ENCODE measurements at places on chromosomes 13 and 19.

DNA sequence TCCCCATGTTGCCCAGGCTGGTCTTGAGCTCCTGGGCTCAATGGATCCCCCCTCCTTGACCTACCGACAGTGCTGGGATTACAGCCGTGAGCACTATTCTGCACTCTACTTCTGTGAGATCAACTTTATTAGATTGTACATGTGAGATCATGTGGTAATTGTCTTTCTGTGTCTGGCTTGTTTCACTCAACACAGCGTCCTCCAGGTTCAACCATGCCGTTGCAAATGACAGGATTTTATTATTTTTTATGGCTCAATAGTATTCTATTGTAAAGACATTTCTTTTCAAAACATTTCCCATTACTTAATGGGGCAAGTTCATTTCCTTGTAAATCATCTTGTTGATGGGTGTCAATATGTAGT lies 1.5 kb upstream of the OBI1 start:
- DNase-seq, result no peak

DNA sequence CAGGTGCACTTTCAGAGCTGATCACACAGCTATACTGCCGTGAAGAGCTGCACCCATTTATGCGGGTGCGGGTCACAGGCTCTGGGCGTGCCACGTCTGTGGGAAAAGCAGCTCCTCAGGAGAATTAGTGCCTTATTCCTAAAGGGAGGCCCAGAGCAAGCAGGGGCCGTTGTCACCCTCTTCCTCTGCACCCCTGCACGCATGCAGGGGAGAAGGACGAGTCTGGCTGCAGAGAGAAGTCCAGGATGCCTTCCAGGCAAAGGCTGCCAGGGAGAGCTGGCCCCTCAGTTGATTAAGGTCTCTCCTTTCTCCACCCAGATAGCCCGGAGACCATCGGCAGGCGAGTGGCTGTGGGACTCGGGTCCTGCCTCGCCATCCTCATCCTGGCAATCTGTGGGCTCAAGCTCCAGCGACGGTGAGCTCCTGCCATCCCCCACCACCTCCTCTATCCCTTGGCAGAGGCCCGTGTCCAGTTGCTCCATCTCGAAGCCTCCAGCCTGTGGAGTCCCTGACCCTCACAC lies 3.1 kb upstream of the FFAR1 start:
- DNase-seq, result no peak

GRCh38 chr19:46902402-46902766 lies 41.6 kb downstream of the ARHGAP35 start:
- DNase-seq, result no peak

DNA sequence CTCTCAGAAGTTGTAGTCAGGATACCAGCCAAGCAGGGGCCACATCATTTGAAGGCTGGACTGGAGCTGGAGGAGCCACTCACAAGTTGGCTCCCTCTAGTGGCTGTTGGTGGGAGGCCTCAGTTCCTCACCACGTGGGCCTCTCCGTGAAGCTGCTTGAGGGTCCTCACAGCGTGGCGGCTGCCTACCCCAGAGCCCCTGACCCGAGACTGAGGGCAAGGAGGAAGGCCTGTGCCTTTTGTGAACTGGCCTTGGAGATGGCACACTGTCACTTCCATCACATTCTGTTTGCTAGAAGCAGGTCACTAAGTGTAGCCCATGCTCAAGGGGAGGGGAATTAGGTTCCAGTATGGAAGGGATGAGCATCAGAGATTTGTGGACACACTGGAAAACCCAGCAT lies 14.6 kb downstream of the GNA11 start:
- DNase-seq, result peak; percentile 60

GRCh38 chr19:55549500-55550320 lies 4.4 kb upstream of the SBK3 start:
- DNase-seq, result no peak

DNA sequence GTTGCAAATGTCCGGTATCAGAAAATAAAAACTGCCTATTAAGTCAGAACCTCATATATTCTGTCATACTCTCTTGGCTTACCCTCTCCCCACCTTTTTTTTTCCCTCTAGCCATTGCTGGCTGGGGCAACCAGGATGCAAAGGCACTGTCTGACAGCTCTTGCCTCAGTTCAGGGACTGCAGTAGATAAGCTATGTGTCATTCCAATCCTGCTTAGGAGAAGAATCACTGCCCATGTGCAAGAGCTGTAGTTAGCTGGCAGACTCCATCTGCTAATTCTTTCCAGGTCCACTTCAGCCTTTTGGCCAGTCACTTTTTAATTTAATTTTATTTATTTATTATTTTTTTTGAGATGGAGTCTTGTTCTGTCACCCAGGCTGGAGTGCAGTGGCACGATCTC lies 895.6 kb upstream of the SLC10A2 start:
- DNase-seq, result no peak
